Fibroblast of mammary gland (primary cell): ENCODE measurements at places on chromosomes 3 and 15.
A peak's percentile ranks its signal among the peaks of the same experiment; 100 is the strongest.

DNA sequence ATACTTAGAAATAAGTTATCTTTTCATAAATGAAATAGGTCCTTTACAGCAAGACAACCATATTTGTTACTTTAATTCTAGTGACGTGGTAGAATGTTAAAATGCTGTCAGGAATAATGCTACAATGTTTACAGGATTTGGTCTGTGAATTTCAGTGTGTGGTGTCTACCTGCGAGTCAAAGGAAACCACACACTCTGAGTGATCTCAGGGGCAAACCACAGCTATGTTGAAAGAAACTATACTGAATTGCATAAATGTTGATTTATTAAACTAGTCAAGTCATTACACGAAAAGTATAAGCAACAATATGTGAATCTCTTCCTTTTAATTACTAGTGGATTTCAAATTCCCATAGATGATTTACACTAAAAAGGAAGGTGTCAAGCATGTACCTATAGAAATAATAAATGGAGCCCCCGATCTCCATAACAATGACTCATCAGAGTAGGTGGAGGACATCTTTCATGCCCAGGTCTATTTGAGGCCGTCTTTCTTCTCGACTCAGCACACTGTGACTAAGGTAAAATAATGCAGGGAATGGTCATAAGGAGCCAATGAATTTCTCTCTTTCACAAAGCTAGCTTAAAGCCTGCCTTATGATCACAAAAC, 463.0 kb downstream of the ERC2 start:
- DNase-seq = no peak

GRCh38 chr3:128485282-128486204, 7.5 kb downstream of the GATA2 start:
- DNase-seq = no peak

- no peak for DNase-seq
Measured at GRCh38 chr3:46893146-46893748, 15.7 kb downstream of the PTH1R start.

GRCh38 chr3:159667261-159667660, 321.4 kb upstream of the IL12A start:
- no peak for DNase-seq

DNA sequence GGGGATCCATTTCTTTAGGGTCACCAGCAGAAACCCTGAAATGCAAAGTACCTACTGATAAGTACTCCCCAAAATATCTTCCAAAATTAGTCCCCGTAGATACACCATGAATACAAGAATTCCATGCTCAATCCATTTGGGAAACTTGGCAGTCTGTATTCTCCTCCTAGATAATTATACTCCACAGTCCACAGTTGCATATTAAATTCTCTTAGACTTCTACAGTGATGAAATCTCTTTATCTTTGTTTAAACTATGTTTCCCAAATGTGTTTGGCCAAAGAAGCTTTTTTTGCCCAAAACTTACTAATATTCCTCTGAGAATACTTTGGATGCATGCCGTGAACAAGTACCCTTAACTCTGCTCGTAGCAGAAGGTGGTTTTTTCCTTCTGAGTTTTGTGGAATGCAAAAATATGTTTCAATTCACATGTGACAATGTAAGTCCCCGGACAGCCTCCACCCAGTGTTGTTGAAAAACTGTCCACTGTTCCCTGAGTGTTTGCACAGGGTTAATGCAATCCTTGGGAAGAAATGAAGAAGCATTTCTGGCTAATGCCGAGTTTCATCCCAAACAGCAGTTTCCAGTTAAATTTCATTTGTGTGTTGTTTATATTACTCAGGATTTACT, 126.7 kb downstream of the ARNT2 start:
- peak; percentile 83 for DNase-seq

- peak; percentile 31 for DNase-seq
Measured at GRCh38 chr15:72112116-72112515, 5.8 kb downstream of the MYO9A start.

DNA sequence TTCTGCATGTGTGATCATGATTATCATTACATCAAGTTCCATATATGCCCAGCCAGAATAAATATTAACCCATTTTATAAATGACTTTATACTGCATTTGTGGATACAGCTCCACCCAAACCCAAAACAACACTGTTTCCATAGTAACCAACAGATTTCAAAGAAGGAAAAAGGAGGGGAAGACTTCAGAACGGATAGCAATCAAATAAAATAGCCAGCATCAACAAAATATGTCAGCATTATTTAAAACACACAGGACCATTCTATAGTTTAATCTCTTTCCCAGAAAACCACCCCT, 114.4 kb downstream of the FOXP1 start:
- DNase-seq = no peak

GRCh38 chr15:42184736-42185135, 23.4 kb downstream of the VPS39 start:
- no peak for DNase-seq

GRCh38 chr3:189563853-189564563, 67.2 kb upstream of the TP63 start:
- peak; percentile 91 for DNase-seq

- peak; percentile 82 for DNase-seq
Measured at GRCh38 chr15:70266412-70267121, 168.8 kb upstream of the TLE3 start.

DNA sequence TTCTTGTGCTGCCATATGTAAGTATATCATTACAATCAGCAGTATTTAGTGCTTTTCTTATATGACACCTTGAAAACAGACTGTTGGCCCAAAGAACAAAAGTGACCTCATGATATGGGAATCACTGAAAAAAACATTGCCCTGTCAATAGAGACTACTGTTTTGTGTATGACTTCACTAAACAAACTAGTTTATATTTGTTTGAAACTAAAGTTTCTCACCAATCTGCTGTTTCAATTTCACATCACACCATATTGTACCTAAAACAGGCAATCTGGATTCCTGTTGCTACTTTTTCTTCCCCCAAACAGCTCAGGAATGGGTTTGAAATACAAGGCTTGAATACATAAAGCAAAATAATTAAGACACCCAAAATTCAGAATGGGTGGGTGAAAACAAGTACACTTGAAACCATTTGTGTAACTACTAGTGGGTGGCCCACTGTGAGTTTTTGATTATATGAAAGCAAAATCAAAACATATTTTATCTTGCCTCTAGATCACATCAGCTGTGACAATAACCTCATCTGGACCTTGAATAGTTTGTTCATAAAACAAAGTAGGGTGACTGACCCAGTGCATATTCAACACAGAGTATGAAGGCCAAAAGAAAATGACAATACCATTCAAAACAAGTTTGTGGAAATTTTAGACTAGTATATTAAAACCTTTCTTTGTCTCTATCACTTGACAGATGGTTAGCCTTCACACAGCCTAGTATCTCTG, 5.9 kb downstream of the ZBTB20 start:
- DNase-seq = no peak

GRCh38 chr3:6962801-6963200, 101.9 kb downstream of the GRM7 start:
- DNase-seq = no peak
